Skin of body (tissue), 3 donors: ENCODE measurements at places on chromosomes 5 and 9.

- no peak for DNase-seq
These were observed 367.0 kb upstream of the DAP start for GRCh38 chr5:11128021-11128420.

DNA sequence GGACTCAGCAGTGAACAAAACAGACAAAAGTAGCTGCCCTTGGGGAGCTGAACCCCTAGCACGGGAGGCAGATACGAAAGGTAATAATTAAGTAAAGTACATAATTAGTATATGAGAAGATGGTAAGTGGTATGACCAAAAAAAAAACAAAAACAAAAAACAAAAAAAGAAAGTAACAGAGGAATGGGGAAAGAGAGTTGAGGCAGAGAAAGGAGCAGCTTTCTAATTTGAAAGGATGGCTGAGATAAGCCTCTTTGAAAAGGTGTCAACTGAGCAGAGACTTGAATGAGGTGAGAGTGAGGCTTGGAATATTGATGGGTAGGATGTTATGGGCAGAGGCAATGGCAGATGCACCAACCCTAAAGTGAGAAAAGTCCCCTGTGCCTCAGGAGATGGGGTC lies 69.7 kb downstream of the CARTPT start:
- no peak for DNase-seq

GRCh38 chr5:103475629-103476240 lies 86.9 kb downstream of the NUDT12 start:
- DNase-seq, result peak; percentile 50

- DNase-seq, result no peak
These were observed 373 bp upstream of the PHYKPL start for GRCh38 chr5:178232920-178233429.

- DNase-seq, result no peak
These were observed 375.5 kb downstream of the PDE4D start for GRCh38 chr5:59517926-59518585.
